C1 segment of cervical spinal cord (tissue), 14 donors: ENCODE measurements at places on chromosomes 11 and 22.

GRCh38 chr11:95886462-95886861 lies 37.4 kb downstream of the MTMR2 start:
- no peak for DNase-seq

- no peak for DNase-seq
These were observed 14.9 kb upstream of the SOX10 start for GRCh38 chr22:37999236-37999635.

- DNase-seq = no peak
These were observed 14.2 kb downstream of the UCP2 start for GRCh38 chr11:73968356-73968966.

GRCh38 chr11:78205691-78206090 lies 17.0 kb downstream of the USP35 start:
- no peak for DNase-seq

DNA sequence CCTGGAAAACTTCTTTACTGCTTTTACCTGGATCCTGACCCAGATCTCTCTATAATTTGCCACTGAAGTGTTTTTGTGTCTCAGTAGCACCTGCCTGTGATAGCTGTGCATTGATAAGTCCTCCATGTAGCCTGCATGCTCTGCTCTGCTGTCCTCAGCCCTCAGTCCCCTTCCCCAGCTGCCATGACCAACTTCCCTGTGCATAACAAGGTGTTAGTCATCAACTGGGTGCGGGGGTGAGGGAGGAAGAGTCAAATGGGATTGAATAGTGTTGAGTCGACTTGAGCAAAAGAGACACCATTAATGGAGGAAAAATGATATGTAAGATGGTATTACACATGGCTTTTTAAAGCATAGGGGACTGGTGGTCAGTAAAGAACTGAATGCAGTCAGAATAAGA lies 92.2 kb upstream of the PLET1 start:
- no peak for DNase-seq

DNA sequence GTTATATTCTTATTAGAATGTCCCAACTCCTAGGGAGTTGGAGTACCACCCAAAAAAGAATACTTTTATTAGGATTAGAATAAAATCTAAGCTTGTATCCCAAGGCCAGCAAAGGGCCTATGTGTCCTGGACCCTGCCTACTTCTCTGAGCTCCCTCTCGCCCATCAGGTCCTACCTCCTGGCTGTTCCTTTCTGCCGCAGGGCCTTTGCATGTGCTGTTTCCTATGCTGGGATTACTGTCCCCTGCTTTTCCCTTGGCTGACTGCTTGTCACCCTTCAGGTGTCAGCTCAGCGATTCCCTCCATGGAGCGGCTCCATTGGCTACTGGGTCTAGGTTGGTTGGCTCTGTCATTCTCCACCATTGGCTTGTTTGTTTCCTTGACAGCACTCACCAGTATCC lies 13.4 kb downstream of the MYO7A start:
- no peak for DNase-seq

DNA sequence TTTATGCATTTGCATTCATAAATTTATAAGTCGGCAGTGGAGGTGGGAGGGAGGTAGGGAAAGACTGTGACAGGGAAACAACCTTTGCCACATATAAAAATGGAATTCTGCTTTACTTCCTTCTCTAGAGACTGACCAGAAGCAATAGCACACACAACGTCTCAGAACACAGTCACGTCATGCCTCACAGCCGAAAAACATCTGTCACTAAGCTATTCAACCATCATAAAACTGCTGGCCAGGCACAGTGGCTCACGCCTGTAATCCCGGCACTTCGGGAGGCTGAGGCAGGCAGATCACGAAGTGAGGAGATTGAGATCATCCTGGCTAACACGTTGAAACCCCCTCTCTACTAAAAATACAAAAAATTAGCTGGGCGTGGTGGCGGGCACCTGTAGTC lies 101.0 kb upstream of the CHRM4 start:
- DNase-seq = no peak

DNA sequence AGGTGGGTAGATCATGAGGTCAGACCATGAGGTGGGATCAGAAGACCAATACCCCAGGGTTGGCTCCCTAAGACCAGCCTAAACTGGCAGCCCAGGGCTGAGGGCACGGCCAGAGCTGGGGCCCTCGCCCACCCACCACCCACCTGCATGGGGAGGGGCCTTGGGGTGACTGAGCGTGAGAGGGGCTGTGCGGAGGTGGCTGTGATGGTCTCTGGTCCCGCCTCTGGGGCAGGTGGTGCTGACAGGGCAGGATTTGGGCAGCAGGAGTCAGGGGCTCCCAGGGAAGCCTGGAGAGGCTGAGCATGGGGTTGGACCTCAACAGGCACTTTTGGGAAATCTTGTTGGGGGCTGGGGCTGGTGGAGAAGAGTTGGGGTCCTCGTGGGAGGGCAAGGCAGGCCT lies 39.8 kb upstream of the MUC5AC start:
- DNase-seq = no peak

- peak; percentile 89 for DNase-seq
These were observed 4.5 kb downstream of the LRRC75B start for GRCh38 chr22:24588381-24588756.
